ENCODE measurements at places on chromosomes 5 and 9.

DNA sequence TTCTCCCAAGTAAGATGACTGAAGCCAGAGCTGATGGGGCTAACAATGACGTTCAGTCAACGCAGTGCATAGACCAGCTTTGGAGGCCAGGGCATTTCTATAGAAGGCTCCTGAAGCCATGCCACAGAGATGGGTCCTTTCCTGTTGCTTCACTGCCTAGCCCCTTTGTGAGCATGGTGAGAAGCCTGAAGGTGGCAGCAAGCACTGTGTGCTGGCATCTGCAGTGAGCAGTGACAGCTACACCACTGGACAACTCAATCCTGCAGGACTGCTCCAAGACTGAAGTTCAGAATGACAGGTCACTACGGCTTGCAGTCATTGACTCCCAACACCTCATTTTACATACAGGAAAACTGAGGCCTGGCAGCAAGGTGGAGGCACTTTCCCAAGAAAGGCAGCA, 229.0 kb downstream of the TSSK1B start:
- DNase-seq = no peak

DNA sequence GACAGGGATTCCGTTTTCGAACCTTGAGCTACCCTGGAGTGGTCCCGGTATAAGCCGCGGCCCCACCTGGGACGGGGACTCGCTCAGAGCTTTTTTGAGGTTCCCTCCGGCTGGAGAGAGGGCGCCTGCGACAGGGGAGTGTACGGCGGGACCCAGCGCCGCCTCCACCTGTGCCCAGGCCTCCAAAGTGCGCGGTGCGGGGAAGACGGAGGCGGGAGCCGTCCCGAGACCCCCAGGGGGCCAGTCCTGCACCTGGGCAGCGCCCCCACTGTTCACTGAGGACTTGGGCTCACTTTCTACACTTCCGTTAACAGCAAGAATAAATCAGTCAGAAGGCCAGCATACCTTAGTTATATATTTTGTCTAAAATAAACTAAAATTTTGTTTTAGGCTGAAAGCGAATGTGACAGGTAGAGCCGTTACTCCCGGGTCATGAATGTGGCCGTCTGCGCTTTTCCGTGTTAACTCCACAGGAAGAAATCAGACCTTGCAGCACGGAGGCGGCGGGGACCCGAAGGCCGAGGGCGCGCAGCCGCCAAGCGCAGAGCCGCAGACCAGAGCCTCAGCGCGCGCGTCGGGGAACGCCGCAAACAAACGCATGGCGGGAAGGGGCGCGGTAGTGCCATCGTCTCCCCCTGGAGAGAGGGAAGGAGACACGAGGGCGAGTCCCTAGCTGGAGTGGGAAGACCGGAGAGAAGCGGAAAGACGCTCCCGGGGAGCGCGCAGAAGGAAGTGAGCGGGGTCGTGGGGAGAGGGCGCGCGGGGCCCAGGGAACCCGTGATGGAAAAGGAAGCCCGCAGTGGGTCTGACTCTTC, 14.1 kb downstream of the TRIM7 start:
- no peak for DNase-seq

- peak; percentile 48 for DNase-seq
Measured at GRCh38 chr5:139212486-139212885, 14.3 kb upstream of the SIL1 start.

DNA sequence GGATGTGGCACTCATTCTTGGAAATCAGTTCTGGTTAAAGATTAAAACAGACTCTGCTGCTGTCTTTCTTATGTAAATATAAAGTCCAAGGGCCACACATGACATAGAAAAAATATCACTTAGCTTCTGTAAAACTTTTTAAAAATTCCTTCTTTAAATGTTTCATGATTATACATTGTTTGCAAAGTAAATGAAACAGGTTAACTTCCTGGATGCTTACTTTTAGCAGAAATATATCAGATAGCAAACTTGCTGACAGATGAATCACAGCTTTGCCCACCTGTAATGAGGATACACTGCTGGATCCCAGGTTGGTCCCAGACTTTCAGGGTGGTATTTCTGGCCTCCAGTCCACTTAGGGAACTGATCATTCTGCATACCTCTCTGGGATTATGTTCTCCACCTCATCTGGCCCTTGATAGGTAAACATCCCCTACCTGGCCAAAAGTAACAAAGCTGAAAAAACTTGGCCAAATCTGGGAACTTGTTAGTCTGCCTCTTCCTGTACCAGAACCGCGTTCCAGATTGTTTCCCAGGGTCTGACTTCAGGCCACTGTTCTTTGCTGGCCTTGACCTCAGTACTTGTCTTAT, 340.5 kb downstream of the ADGRV1 start:
- no peak for DNase-seq

DNA sequence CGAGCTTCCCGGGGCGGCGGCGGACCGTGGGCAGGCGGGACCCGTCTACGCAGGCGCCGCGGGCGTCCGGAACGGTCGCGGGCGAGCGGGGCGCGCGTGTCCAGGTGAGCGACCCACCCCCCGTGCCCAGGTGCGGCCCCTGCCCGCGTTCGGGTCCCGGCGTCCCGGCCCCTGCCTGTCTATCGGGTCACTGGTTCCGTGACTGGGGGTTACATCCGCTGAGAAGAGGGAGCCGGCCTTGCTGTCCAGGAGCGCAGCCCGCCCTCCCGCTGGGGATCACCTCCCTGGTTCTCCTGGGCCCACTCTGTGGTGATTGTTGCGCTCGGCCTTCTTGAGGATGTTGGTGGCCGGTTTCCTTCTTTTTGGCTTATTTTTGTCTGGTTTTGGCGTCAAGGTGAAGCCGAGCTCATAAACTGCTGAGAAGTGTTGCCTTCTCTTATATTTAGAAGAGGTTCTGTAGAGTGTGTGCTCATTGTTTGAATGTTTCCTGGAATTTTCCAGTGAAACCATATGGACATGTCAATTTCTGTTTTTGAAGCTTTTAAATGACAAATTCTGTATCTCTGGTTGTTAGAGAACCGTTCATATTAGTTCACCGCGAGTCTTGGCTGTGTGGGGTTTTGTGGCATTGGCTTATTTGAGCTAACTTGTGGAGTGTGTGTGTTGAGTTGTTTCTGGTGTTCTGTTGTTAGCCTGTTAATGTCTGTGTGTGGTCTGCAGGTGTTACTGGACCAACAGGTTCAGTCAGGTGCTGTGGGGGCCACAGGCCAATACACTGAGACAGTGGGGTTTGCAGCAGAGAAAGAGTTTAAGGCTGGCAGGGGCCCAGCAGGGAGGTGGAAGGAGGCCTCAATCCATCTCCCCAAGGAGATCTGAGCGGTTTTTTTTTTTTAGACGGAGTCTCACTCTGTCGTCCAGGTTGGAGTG, 621 bp downstream of the CEP72 start:
- DNase-seq = no peak

DNA sequence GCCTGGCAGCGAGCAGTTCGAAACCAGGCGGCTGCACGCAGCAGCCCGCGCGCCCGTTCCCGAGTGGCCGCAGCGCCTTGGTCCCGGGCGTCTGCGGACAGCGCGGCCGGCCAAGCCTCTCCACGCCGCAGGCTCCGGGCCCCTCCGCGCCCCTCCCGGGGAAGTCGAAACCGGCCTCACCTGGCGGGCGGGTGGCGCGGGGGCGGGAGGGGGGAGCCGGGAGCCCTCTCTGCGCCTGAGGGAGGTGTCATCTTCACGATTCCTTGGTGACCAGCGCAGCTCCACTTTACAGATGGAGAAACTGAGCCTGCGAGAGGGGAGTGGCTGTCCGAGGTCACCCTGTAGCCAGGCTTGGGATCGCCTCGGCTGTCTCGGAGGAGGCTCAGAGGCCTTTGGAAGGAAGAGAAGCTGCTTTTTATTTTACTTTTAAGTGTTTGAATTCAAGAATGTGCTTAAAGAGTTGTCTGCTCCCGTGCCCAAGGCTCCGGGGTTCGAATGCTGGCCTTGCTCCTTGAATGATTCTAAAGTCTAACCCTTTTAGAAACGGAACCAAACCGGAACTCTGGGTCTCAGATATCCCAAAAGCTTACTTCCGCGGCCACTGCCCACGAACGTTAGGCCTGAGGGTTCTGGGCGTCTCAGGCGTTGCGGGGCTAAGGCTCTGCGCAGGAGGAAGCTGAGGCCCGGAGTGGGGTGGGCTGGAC, 662 bp downstream of the SUSD3 start:
- no peak for DNase-seq

DNA sequence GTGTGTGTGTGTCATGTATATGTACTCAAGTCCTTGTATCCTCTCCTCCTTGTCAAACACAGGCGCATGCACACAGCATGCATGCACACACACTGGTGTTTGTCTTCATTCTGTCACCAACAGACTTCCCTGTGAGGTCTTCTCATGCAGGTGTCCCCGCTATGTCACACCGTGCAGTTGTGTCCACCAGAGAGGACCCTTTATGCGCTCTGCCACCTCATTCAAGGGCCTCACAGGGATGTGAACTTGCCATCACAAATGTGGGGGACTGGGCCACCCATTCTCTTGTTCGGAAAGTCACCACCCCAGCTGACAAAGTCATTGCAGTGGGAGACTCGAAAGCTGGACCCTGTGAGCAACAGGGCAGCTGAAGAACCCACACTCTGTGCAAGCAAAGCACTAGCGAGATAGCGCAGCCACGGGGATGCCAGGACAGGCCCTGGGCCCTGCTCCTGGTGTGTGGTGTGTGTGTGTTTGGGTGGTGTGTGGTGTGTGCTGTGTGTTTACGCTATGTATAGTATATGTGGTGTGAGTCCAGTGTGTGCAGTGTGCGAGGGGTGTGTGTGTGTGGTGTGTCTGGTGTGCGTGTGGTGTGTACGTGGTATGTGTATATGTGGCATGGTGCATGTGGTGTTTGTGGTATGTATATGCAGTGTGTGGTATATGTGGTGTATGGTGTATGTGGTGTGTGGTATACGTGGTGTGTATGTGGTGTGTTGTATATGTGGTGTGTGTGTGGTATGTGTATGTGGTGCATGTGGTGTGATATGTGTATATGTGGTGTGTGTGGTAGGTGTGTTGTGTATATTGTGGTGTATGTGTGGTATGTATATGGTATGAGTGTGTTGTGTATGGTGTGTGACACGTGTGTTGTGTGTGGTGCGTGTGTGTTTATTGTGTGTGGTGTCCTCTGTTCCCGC, 30.9 kb upstream of the NXNL2 start:
- DNase-seq = no peak

GRCh38 chr9:32882705-32883104, 99.4 kb downstream of the TMEM215 start:
- DNase-seq = no peak

GRCh38 chr5:107917983-107918382, 247.2 kb upstream of the EFNA5 start:
- DNase-seq = no peak

- DNase-seq = no peak
Measured at GRCh38 chr5:111229871-111230810, 6.0 kb downstream of the CAMK4 start.

- DNase-seq = no peak
Measured at GRCh38 chr5:71986101-71986500, 121.2 kb upstream of the MAP1B start.

- peak; percentile 59 for DNase-seq
Measured at GRCh38 chr5:115306011-115306536, 9.6 kb upstream of the CCDC112 start.

DNA sequence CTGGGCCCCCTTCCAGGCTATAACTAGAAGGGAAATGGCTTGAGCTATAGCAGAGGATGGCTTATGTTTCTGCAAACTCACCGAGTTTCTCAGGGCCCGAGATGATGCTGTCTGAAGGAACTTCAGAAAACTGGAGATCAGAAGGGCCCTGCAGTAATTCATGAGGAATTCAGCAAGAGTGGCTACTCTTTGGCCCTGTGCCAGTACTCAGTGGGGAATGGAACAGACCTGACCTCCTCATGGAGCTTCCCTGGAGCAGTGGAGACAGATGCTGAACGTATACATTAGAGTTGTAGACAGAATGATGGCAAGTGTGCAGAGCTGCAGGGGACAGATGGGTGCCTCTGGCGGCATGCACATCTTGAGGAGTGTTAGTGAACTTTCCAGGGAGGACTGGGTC, 17.3 kb upstream of the SMIM32 start:
- no peak for DNase-seq

GRCh38 chr5:6361101-6361500, 17.2 kb downstream of the MED10 start:
- DNase-seq = no peak

DNA sequence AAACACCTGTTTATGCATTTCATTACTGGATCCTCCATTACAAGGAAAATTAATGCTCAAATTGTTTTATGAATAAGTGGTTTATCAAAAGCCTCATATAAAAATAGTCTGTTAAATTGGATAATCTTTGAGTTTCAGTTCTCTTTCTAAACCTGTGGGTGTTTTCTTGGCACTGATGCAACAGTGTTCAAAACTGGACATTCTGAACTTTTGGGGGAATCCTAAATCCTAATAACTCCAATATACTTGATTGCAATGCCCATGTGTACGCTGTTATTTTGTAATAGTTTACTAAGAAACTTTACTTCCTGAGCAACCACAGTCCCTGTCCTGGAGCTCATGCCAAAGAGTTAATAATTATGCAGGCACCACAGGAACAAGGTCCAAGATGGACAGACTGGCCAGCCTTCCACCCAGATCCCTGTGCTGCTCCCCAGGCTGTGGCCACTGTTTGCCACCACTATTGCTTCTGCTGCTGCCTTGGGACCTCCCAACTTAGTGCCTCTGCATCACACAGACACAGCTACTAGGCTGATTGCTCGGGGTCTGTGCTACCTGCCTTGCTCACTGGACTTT, 14.0 kb downstream of the IRGM start:
- no peak for DNase-seq

GRCh38 chr5:123090661-123091297, 1.7 kb downstream of the PRDM6 start:
- no peak for DNase-seq

DNA sequence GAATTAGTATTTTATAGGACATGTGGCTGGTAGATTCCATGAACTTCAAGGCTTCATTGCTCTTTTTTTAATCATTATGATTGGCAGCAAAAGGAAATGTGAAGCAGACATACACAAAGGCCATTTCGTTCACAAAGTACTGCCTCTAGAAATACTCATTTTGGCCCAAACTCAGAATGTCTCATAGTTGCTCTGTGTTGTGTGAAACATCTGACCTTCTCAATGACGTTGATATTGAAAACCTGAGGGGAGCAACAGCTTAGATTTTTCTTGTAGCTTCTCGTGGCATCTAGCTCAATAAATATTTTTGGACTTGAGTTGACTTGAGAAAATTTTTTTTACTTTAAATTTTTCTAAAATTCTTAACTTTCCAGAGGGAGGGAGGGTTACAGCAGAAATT, 12.4 kb downstream of the KCNV2 start:
- no peak for DNase-seq

DNA sequence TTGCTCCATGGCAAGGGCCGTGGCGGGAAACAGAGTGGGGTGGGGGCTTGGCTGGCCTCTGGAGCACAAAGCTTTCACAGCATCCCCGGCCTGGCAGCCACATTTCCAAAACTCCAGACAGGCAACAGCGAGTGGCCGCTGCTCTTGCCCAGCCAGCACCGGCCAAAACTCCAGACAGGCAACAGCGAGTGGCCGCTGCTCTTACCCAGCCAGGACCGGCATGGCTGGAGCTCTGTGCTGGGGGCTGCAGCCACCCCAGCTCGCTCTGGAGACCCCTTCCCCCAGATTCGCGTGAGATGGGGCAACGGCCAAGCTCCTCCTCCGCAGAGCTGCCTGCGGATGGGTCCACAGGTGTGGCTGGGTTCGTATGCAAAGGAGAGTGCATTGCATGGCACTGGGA, 98.5 kb downstream of the COL5A1 start:
- DNase-seq = no peak

GRCh38 chr5:72194846-72195245, 87.6 kb downstream of the MAP1B start:
- DNase-seq = no peak
